Dermis microvascular lymphatic vessel endothelial cell (primary cell): ENCODE measurements at places on chromosomes 4 and X. TPM values are rescaled to one million over a fixed set of nuclear protein-coding genes. Genes with fewer than 3 reads are reported as not detected.

The SASH3 gene
- total RNA-seq, result not detected in 2 replicates

The OTOP1 gene
- not detected in 2 replicates for total RNA-seq

The PAGE4 gene
- not detected in 2 replicates for total RNA-seq

The CENPU gene
- 4.0 and 16.6 TPM in 2 replicates for total RNA-seq

The GPC3 gene
- not detected in 2 replicates for total RNA-seq

The CFP gene
- total RNA-seq, result 0.13 and 0.26 TPM in 2 replicates

The F11 gene
- not detected in 2 replicates for total RNA-seq

The DACH2 gene
- not detected in 2 replicates for total RNA-seq

The GLRA3 gene
- total RNA-seq, result not detected in 2 replicates

The CCDC158 gene
- not detected in 2 replicates for total RNA-seq

The CT45A2 gene
- total RNA-seq, result not detected in 2 replicates

The TREX2 gene
- total RNA-seq, result 2.3 and 7.6 TPM in 2 replicates

The OPHN1 gene
- 5.5 and 7.1 TPM in 2 replicates for total RNA-seq

The SFRP2 gene
- under 0.01 TPM in 1 of 2 replicates, not detected in the other for total RNA-seq

The HS3ST1 gene
- 0.77 and 3.3 TPM in 2 replicates for total RNA-seq

The RTL3 gene
- total RNA-seq, result not detected in 2 replicates

The NDP gene
- total RNA-seq, result under 0.01 TPM in 2 replicates

The MID1IP1 gene
- total RNA-seq, result 8.3 and 14.9 TPM in 2 replicates

The RTL9 gene
- total RNA-seq, result not detected in 2 replicates

The ADGRG4 gene
- under 0.01 TPM in 1 of 2 replicates, not detected in the other for total RNA-seq

The FAM236A gene
- not detected in 2 replicates for total RNA-seq

The SMIM31 gene
- not detected in 2 replicates for total RNA-seq

The GC gene
- total RNA-seq, result not detected in 2 replicates

The CT45A3 gene
- total RNA-seq, result not detected in 2 replicates

The PTCHD1 gene
- not detected in 2 replicates for total RNA-seq

The VCX3B gene
- total RNA-seq, result not detected in 2 replicates

The NPY2R gene
- not detected in 2 replicates for total RNA-seq

The PCSK1N gene
- under 0.01 and 0.13 TPM in 2 replicates for total RNA-seq

The SPON2 gene
- 0.26 and 0.76 TPM in 2 replicates for total RNA-seq

The RS1 gene
- not detected in 2 replicates for total RNA-seq

The RP2 gene
- 24.3 and 25.5 TPM in 2 replicates for total RNA-seq

The NDNF gene
- 1.8 and 6.7 TPM in 2 replicates for total RNA-seq

The NUP62CL gene
- total RNA-seq, result 0.13 TPM in 1 of 2 replicates, not detected in the other

The CYBB gene
- not detected in 2 replicates for total RNA-seq
